T-helper 17 cell (primary cell): ENCODE measurements at places on chromosomes 16 and 17.

DNA sequence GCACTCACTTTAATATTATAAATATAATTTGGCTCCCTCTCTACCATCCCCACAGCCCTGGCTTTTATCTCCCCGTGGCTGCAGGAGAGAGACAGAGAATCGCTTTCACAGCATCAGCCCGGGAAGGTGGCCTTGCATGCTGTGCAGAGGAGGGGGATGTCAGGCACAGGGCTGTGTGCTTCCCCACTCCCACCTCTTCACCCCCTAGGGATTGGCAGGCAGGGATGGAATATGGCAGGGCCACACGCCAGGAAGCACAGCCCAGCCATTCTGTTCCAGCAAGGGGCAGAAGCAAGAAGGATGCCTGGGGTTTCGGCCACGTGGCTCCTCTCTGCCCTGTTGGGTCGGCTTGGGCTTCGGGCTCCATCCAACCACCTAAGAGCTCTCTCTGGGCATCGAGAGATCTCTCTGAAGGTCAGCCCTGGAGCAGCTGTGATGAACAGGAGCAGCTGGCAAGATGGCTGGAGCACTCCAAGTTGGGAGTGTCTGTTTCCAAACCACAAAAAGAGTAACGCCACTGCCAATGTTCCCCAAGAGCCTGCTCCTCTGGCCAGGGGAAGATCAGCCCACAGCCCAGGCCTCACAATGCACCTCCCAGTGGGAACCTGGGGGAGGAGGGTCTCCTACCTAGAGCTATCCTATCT lies 223.2 kb downstream of the C16orf78 start:
- DNase-seq, result no peak

- DNase-seq, result no peak
Observed at GRCh38 chr17:55448681-55449080, 27.0 kb upstream of the MMD start.

- DNase-seq, result no peak
Observed at GRCh38 chr17:42878123-42878880, 22.3 kb upstream of the G6PC1 start.

DNA sequence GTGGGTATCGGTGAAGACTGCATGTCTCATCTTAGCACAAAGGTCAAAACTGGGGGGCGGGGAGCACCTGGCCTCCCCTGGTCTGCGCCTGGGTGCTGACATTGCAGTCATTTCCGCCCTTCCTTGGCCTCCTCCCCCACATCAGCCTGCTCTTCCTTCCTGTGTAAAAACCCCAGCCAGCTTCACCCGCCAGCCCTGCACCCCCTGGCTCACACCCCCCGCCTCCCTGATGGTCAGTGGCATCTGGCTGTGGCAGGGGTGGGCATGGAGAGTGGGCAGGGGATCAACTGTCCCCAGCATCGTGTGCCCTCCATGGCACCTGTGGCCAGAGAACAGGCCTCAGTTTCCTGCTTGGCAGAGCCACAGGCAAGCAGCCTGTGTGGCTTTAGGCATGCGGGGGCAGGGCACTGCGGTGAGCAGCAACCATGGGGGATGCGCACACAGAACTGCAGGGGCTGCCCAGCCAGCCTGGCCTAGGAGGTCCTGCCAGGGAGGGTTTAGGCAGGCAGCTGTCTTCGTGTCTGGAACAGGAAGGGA lies 26.5 kb upstream of the LASP1NB start:
- peak; percentile 67 for DNase-seq

GRCh38 chr17:77098884-77099545 lies 41.8 kb upstream of the SEC14L1 start:
- DNase-seq, result no peak

GRCh38 chr16:87212026-87212425 lies 105.2 kb downstream of the C16orf95 start:
- DNase-seq, result no peak

- DNase-seq, result no peak
Observed at GRCh38 chr17:4987767-4988567, 492 bp upstream of the CAMTA2 start.

- DNase-seq, result no peak
Observed at GRCh38 chr17:16371742-16372141, 9.1 kb upstream of the UBB start.

GRCh38 chr16:85220964-85221731 lies 108.9 kb upstream of the CIBAR2 start:
- no peak for DNase-seq

DNA sequence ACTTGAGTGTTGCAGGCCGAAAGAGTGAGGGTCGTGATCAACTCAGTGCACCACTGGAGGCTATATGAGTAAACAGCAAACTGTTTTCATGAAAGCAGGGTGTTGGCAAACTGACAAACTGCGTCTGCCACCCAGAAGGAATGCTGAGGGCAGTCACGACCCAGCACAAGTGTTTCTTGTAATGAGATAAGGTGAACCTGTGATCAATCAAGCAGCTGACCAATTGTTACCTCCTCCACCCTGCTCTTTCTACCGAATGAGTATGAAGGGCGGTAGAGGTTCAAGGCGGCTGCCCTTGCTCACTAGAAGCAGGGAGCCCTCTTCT lies 5.5 kb upstream of the SRL start:
- no peak for DNase-seq

- DNase-seq, result no peak
Observed at GRCh38 chr16:22078656-22079055, 13.7 kb upstream of the VWA3A start.

- no peak for DNase-seq
Observed at GRCh38 chr16:1689853-1690252, 11.8 kb downstream of the JPT2 start.

DNA sequence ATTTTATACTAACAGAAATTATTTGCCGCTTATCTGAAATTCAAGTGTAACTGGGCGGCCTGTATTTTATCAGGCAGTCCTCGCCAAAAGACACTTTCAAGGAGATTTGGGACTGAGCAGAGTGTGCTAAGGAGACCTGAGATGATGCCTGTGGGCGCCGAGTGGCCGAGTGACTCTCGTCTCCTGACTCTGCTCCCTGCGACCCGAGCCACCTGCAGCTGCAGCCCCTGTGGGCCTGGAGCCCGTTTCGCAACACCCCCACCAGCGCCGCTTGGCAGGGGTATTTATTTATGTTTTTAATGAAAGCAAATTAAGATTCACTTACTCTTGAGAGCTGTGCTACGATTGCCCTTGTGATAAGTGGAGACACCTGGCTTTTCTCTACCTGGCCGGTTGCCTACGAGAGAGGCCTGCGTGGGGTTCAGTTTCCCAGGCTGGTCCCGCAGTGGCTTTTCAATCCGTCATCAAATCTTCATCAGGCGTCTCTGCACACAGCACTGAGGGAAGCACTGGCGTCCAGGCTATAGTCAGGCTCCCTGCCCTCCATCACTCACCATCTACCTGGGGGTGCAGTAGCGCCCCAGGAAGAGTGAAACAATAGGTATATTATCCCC lies 124.0 kb downstream of the SEC14L1 start:
- DNase-seq, result no peak

GRCh38 chr17:2796164-2797125 lies at the start of gene RAP1GAP2:
RAP1GAP2 (plus strand) TSS chr17:2796438; CDS start chr17:2796528, 90 bp downstream.
- peak; percentile 65 for DNase-seq

- no peak for DNase-seq
Observed at GRCh38 chr17:1438593-1439083, 17.4 kb downstream of the CRK start.

DNA sequence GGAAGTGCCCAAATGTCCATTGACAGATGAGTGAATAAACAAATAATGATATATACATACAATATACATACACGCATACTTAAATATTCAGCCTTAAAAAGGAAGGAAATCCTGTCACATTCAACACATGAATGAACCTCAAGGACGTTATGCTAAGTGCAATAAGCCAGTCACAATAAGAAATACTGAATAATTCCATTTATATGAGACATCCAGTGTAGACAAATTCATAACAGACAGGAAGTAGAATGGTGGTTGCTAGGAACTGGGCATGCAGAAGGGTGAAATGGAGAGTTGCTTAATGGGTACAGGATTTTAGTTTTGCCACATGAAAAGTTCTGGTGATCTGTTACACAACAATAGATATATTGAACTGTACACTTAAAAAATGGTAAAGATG lies 8.8 kb upstream of the ITGB4 start:
- no peak for DNase-seq

- DNase-seq, result no peak
Observed at GRCh38 chr17:50064253-50065001, 8.5 kb downstream of the ITGA3 start.

DNA sequence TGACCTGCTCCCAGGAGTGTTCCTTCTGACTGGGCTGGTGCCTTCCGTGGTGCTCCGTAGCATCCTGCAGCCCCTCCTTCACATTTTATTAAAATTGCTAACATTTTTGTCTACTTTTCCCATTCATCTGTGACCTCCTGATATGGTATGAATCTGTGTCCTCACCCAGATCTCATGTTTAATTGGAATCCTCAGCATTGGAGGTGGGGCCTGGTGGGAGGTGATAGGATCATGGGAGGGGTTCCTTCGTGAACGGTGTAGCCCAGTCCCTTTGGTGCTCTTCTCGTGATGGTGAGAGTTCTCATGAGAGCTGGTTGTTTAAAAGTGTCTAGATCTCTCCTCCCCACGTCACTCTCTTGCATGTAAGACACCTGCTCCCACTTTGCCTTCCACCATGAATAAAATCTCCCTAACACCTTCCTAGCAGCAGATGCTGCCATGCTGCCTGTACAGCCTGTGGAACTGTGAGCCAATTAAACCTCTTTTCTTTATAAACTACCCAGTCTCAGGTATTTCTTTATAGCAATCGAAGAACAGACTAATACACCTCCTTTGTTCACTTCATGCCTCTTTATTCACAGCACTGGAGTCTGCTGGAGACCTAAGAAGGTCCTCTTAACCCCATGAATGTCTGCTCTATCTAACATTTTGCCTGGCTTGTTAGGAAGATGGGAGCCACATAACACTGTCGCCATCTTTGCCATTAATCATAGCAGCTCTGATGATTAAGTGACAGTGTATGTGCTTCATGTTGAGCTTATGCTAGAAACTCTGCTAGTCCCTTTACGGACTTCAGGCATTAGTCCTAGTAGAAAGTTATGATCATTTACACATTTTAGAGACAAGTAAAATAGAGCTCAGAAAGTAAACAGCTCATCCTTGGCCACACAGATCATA lies 377.7 kb upstream of the MAF start:
- DNase-seq, result no peak

GRCh38 chr16:13961099-13961811 lies 41.3 kb downstream of the ERCC4 start:
- DNase-seq, result no peak

- DNase-seq, result no peak
Observed at GRCh38 chr16:54647725-54648221, 282.9 kb upstream of the IRX5 start.

GRCh38 chr16:88511906-88512305 lies 58.3 kb upstream of the ZC3H18 start:
- DNase-seq, result no peak
